ENCODE measurements at places on chromosomes 4 and X. TPM values are rescaled to one million over a fixed set of nuclear protein-coding genes. Genes with fewer than 3 reads are reported as not detected.
A peak's percentile ranks its signal among the peaks of the same experiment; 100 is the strongest.

NSG1 gene
- total RNA-seq = 5.5 TPM

GRCh38 chr4:41881981-41882624, 53.1 kb upstream of the TMEM33 start:
- no peaks in the 10 kb centered on the region for H3K36me3 ChIP-seq
- no peak overlapping the region for H3K27ac ChIP-seq
- H3K4me1 ChIP-seq = no peaks in the 10 kb centered on the region

GRCh38 chr4:101393256-101393655, 45.9 kb upstream of the PPP3CA start:
- DNase-seq = no peak
- no peaks in the 10 kb centered on the region for H3K27me3 ChIP-seq
- H3K4me3 ChIP-seq = no peak overlapping the region
- H3K36me3 ChIP-seq = no peaks in the 10 kb centered on the region
- no peaks in the 10 kb centered on the region for H3K4me1 ChIP-seq

- H3K36me3 ChIP-seq = no peaks in the 10 kb centered on the region
- H3K27ac ChIP-seq = no peak overlapping the region
- no peak overlapping the region for H3K4me3 ChIP-seq
- no peaks in the 10 kb centered on the region for H3K27me3 ChIP-seq
- DNase-seq = no peak
Measured at GRCh38 chr4:76723924-76724323, 174.0 kb downstream of the SOWAHB start.

DNA sequence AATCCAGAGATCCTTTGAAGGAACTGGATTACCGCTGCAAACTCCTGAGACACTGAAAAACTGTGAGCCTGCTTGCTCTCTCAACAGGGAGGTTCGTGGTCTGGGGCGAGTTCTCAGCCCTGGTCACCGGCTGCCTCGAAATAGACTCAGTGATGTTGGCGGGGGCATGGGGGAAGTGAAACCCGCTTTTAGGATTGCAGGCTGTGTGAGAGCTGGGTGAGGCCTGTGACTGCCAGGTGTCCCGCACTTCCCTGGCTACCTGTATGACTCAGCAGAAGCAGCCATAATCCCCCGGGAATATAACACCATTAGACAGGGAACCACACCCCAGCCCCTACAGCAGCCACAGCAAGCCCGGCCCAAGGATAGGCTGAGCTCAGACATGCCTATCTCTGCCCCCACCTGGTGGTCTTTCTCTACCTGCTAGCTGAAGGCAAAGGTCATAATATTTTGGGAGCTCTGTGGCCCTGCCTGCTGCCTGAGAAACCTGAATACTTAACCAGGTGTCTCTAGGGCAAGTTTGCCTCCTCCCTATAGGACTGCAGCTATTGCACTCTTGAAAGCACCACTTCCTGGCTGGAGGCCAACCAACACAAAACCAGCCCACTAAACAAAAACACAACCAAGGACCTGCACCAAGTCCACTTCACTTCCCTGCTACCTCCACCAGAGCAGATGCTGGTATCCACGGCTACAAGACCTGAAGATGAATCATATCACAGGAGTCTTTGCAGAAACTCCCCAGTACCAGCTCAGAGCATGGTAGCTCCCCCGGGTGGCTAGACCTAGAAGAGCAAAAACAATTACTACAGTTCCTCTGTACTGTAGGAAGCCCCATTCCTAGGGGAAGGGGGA, 202.0 kb downstream of the RRAGB start:
- no peak for DNase-seq
- H3K27me3 ChIP-seq = no peaks in the 10 kb centered on the region
- no peaks in the 10 kb centered on the region for H3K4me1 ChIP-seq

GRCh38 chr4:164906368-164906767, 29.4 kb downstream of the APELA start:
- no peak overlapping the region for H3K4me3 ChIP-seq
- H3K27me3 ChIP-seq = no peaks in the 10 kb centered on the region
- DNase-seq = no peak
- peaks cover 12% of the 10 kb centered on the region for H3K4me1 ChIP-seq
- H3K36me3 ChIP-seq = no peaks in the 10 kb centered on the region

DNA sequence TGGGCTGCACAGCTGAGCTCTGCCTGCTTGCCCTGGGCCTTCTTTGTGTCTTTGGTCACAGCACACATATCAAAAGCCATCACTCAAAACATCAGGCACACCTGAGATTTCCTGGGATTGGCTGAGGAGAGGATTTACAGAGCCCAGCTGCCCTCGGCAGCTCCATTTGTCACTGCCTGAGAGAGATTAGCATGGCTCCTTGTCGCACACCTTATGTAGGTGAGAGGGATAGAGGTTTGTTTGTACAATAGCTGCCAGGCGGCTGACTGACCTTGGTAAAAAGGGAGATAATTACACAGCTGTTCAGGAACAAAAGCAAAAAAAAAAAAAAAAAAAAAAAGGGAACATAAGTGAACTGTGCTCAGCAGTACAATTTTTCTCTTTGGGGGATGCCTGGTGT, 63.2 kb downstream of the MGST2 start:
- no peak overlapping the region for H3K4me3 ChIP-seq
- H3K36me3 ChIP-seq = no peaks in the 10 kb centered on the region
- H3K4me1 ChIP-seq = peaks cover 16% of the 10 kb centered on the region
- no peak for DNase-seq

DNA sequence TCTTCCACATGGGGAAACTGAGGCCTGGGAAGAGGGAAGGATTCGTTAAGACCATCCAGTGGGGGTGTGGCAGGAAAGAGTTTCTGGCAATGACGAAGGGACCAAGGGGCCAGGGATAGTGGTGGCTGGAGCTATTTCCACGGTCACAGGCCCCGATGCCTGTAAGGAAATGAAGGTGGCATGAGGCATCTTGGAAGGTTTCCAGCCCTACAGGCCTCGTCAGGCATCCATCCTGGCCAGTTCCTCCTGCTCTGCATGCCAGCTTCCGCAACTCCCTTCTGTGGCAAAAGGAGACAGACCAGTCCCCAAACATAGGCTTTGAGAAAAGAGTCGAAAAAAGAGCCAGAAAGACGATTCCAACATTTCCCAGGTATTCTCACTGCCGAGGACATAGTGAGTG, 9.2 kb upstream of the C4orf50 start:
- no peak for DNase-seq
- H3K27me3 ChIP-seq = no peaks in the 10 kb centered on the region
- no peak overlapping the region for H3K27ac ChIP-seq
- H3K36me3 ChIP-seq = no peaks in the 10 kb centered on the region

DNA sequence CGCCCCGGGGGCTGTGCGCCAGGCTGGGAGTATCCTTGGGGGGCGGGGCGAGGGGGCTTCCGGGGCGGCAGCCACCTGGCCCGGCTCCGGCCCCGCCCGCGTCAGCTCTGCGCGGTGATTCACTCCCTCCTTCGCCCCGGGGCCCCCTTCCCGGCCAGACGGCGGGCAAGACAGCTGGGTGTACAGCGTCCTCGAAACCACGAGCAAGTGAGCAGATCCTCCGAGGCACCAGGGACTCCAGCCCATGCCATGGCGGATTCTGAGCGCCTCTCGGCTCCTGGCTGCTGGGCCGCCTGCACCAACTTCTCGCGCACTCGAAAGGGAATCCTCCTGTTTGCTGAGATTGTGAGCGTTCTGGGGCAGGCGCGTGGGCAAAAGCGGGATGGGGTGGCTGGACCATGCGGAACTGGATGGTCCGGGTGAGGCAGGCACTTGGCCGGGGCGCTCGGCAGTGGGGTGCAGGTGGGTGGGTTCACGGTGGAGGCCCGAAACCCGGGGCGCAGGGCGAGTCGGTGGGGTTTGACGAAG, at the start of gene PLP2:
TSS of gene PLP2 (plus strand) at position 147 of the 528 bp plus-strand sequence. CDS start at position 250, 103 bp downstream.
- DNase-seq = no peak
- peak within 1 kb of the TSS; percentile 63 for H3K4me3 ChIP-seq
- no peaks in the 10 kb centered on the region for H3K36me3 ChIP-seq
- H3K27ac ChIP-seq = no peak within 1 kb of the TSS
